ENCODE measurements at places on chromosomes 3 and 15.

GRCh38 chr15:79724312-79724711, 172.5 kb downstream of the MTHFS start:
- no peak for DNase-seq

DNA sequence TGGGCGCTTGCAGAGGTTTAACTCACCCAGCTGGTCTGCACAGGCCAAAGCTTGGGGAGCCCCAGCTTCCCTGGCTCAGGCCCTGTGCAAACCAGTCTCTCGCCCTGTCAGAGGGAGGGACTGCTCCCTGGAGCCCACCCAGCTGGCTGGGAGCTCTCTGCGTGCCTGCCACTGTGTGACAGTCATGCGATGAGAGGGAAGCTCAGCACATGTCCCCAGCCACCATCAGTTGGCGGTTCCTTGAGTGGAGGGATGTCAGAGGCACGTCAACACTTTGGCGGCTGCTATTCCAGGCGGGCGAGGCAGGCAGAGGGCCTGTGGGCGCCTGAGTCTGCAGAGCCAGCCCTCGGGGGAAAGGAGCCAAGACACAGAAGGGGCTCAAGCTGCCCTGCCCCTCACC, 324.6 kb downstream of the UACA start:
- DNase-seq = no peak

DNA sequence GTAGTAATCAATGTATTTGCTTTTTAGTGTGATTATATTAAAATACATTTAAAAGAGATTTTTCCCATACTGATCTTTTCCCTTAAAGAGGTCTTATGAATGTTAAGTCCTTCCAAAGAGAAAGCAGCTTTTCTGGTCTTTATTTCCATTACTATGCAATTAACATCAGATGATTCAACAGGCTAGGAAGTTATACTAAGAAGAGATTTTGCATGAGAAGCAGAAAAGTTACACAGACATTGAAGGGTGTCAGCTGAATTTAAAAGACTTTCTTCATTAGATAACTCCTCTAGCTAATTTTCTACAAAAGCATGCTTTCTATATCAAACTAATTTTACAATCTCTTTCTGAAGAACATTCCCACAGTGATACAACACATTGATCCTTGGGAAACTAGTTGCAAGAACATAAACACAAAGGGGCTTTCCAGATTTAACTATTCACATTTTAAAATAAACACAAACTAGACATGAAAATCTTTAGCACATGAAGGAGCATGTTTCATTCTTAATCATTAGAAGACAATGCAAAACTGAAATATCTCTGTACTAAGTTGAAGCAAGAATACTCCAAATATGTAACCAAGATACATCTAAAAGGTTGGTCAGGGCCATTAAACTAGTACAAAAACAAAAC, 965.8 kb downstream of the ROBO1 start:
- DNase-seq = no peak

DNA sequence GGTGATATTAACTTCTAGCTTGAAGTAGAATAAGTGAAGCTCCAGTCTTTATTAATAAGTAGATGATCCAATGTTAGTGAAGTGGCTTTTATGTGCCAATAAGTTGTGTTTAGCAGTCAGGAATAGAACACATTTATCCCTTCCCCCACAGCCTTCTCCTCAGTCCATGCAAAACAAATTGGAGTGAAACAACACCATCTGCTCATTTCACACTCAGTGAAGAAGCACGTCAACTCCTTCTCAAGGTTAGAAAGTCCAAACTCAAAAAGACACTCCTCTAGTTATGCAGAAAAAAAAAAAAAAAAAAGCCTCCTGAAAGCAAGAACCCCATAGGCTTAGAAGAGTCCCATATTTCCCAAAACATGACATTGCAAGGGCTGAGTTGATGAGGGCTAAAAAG, 18.0 kb upstream of the NEO1 start:
- DNase-seq = no peak

DNA sequence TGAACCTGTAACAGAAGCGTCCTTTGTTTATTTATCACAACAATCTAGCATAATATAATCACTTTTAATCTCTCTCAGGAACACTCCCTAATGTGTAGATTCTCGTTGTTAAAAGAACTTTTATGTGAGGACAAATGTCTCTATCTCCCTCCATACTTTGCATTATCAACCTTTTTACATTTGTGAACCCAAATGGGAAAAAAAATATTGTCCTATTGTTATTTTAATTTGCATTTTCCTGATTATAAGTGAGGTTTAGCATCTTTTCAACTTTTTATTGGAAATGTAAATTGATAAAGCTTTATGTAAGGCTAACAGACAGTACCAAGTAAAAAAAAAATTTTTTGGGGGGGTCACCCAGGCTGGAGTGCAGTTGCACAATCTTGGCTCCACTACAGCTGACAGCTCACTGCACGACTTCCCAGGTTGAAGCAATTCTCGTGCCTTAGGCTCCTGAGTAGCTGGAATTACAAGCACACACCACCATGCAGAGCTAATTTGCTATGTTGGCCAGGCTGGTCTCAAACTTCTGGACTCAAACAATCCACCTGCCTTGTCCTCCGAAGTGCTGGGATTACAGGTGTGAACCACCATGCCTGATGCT, 33.0 kb upstream of the DENND4A start:
- DNase-seq = no peak
